ENCODE measurements at places on chromosomes 6 and 20.

- peak; percentile 65 for DNase-seq
Measured at GRCh38 chr6:33276864-33277662, at the start of gene B3GALT4. Gene B3GALT4 (plus strand): TSS chr6:33277123. CDS start chr6:33277420, 297 bp downstream.

GRCh38 chr6:18117136-18117535 is 5.3 kb downstream of the NHLRC1 start:
- no peak for DNase-seq

- no peak for DNase-seq
Measured at GRCh38 chr6:1070085-1070521, 241.8 kb upstream of the FOXQ1 start.

- no peak for DNase-seq
Measured at GRCh38 chr6:659716-660581, 3.0 kb upstream of the HUS1B start.

GRCh38 chr6:36753671-36754405 is 56.2 kb downstream of the RAB44 start:
- DNase-seq: no peak

GRCh38 chr6:34466242-34467185 is 638 bp downstream of the PACSIN1 start:
- DNase-seq: no peak

GRCh38 chr20:45032276-45032675 is 66.0 kb downstream of the STK4 start:
- no peak for DNase-seq

DNA sequence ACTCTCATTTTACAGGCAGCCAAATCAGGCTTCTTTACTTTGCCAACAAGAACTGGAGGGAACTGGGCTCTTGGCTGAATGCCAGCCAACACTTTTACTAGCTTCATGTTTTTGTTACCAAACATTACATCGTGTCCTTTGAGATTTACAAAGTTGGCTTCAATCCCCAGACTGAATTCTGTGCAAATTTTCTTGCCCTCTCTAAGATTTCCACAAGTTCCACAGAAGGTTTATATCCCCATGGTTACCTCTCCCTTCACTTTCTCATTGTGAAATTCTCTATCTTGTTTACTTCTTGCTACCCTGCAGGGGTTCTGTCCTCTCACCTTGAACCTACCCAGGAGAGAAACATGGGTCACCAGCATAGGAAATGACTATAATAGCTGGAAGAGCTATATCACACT is 37.6 kb upstream of the PLCB1 start:
- no peak for DNase-seq

DNA sequence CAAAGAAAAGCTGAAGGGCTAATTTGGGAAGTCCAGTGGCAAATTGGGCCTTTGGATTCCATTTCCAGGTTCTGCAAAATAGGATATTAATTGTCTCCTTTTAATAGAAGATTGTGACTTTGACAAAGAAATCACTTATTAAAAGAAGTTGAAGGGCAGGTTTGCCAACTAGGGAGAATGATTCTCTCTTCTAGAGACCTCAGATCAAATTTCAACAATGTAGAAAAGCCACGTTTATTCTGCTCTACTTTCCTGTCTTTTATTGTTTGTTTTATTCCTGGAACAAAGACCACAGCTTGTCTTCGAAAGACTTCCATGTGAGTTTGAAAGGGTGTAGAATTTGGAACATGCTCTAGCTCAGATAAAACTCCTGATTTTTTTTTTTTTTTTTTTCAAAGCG is 65.5 kb upstream of the PRL start:
- DNase-seq: no peak

DNA sequence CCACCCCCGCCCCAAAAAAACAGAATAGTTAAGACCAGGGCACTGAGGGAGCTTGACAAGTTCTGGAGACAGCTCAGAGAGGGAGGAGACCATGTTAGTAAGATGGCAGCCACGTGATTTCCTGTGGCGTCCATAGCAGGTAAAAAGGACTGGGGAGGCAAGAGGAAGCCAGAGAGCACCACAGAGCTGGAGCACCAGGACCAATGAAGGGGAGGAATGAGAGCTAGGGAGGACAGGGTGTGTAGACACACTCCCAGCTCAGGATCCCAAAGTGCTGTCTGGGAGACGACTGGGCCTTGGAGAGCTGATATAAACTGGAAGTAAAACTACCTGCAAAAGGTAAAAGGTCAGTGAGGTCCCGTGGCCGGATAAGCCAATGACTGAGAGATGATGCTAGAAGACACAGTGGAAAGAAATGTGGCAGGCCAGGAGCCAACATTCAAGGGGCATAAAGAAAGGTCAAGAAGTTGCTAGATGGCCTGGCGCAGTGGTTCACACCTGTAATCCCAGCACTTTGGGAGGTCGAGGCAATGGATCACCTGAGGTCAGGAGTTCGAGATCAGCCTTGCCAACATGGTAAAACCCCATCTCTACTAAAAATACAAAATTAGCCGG is 39.0 kb downstream of the SLC23A2 start:
- no peak for DNase-seq

GRCh38 chr6:144094731-144095133 is 641 bp downstream of the SF3B5 start:
- DNase-seq: no peak

DNA sequence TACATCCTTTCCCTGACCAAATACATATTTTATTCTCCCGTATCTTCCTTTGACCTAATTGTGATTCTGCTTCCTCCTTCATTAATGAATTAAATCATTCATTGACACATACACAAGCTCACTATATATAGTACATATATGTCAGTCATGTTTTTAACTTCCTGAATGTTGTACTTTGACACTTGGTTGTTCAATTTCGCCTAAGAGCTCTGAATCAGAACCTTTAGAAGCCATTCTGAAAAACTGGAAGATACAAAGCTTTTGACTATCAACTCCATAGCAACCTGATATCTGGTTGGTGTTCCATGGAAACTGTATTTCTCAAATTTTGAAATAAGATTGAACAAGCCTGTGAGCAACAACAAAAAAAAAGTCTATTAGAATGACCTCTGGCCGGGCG is 27.3 kb upstream of the HFE start:
- no peak for DNase-seq

DNA sequence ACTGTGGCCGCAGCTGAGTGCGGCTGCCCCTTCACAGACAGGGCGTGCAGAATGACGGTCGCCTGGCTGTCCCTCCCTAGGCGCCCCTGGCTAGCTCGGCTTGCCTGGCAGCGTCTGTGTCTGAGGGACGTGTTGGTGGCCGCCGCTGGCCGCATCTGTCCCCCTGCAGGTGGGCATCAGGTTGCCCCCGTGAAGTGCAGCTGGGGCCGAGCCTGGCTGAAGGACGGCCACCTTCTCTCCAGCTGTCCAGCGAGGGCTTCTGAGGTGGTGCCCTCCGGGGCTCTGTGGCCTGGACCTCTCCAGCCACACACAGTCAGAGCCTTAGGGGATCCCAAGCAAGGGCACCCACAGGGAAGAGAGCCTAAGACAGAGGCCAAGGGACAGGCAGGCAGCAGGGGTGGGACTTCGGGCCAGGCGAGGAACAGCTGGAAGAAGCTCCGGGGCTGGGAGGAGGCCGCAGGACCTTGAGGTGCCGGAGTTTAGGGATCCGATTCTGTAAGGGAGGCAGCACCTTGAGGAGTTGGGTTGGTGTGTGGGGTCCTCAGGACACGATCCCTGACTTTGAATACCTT is 89.0 kb upstream of the EPB41L1 start:
- peak; percentile 19 for DNase-seq

DNA sequence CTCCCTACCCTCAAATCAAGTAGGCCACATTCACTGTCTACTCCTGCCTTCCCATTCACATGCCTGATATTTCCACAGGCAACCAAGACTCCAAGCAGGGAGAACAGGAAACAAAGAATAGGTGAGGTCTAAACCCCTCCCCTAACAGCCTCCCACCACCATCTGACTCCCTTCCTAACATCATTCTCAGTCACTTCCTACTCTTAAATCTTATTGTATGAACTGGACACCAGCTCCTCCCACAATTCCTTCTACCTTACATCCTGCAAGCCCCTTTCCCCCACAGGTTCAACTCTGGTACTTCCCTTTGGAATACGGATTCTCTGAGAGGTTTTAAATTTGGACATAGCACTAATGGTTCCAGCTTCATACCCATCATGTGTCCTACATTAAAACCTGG is 944 bp upstream of the C6orf136 start:
- no peak for DNase-seq

- DNase-seq: no peak
Measured at GRCh38 chr6:113653275-113653674, 203.9 kb upstream of the MARCKS start.

GRCh38 chr20:23782366-23782983 is 31.7 kb upstream of the CST1 start:
- no peak for DNase-seq

- no peak for DNase-seq
Measured at GRCh38 chr6:166494757-166495486, 91.6 kb downstream of the RAMACL start.

- DNase-seq: no peak
Measured at GRCh38 chr6:90315986-90316385, 19.3 kb upstream of the BACH2 start.

GRCh38 chr6:41584205-41584604 is 38.0 kb downstream of the FOXP4 start:
- no peak for DNase-seq

- no peak for DNase-seq
Measured at GRCh38 chr6:122717350-122717749, 62.2 kb upstream of the FABP7 start.

DNA sequence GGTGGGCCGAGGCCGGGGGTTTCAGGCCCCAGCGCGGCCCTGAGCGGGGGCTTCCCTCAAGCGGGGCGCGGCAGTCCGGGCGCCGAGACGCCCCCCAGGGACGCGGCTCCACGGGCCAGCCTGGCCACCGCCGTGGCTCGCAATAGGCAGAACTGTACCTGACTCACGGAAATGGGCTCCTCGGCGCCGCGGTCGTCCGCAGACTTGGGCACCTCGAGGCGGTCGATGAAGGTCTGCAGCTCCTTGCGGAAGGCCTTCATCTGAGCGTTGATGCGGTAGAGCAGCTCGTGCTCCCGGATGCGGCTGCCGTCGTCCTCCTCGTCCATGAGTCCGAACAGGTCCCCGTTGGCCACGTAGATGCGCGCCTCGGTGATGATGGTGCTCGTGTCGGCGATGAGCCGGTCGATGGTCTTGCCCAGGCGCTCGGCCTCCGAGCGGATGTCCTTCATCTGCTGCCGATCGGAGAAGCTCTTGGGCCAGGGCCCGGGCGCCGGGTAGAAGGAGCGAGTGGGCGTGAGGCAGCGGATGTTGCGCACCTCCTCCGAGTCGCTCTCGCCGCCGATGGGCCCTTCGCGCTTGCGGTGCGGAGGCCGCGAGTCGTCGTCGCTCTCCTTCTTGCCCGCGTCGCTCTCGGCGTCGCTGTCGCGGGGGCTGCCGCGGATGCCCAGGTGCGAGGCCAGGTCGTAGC is 16.1 kb upstream of the KIAA0408 start:
- no peak for DNase-seq

DNA sequence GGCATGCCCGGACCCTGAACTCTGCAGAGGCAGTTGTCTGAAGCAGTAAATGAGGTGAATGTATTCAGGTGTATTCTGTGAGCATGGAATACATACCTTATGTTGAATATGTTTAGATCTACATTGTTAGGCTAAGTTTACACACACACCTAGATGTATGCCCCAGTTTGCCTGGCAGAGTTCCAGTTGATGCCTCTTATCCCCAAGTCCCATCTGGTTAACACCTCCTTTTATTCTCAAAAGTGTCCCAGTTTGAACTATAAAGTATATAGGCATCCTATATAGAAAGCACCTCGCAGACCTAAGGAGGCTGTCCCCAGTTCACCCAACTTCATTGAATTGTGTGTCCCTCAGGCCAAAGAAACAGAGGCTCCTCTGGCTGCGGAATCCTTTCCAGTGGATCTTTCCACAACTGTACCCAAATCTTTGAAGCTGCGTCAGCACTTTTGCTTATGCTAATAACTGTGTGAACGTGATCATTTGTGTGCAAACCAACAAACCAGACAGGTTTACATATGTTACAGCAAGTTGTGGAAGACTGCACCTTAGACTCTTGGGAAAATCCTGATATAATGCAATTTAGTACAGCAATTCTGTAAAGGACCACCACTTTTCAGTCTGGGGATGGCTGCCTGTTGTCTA is 4.8 kb upstream of the DHX35 start:
- no peak for DNase-seq

- no peak for DNase-seq
Measured at GRCh38 chr20:47127546-47127945, 229.0 kb downstream of the ZMYND8 start.

DNA sequence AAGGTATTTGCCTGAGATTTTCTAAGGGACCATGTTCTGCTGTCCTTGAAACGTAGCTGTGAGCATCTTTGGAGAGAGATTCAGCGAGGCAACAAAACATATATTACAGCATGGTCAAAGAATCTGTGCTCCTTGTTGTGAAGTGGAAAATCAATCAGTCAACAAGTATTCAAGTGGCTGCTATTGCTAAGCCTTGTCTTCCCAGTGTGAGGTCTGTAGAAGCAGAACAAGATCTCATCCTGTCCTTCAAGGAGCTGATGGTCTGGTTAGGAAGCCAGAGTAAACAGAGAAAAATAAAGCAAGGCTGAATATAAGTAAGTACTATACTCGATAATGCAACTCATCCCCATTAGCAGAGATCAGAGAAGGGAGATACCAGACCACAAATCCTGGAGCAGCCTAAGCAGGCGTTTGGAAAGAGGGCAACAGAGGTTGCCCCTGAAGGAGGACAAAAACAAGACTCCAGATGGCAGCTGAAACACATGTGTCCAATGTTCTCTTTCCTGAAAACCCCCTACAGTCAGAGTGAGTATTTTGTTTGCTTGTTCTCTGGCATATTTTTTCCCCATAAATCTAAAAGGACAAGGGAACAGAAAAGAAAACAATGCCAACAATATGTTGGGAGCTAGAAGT is 392.0 kb downstream of the SYNE1 start:
- DNase-seq: no peak

DNA sequence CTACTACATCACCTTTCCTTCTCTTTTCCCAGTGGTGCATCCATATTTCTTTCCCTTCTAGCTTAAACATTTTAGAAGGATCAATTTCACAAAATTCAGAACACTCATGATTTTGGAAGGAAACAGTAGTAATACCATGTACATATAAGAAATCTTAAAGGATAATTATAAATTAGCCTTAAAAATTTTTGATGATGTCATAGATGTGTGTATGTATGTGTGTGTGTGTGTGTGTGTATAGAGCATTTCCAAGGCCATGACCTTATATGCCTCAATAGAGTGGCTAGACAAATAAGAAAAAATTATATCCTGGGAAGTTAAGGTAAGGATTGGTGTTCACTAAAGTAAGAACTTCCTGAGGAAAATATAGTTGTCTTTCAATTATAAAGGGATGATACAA is 24.1 kb upstream of the HS3ST5 start:
- DNase-seq: no peak

GRCh38 chr6:160950507-160950906 is 41.1 kb upstream of the MAP3K4 start:
- no peak for DNase-seq

GRCh38 chr6:120354452-120355098 is 979.7 kb downstream of the TBC1D32 start:
- DNase-seq: no peak

DNA sequence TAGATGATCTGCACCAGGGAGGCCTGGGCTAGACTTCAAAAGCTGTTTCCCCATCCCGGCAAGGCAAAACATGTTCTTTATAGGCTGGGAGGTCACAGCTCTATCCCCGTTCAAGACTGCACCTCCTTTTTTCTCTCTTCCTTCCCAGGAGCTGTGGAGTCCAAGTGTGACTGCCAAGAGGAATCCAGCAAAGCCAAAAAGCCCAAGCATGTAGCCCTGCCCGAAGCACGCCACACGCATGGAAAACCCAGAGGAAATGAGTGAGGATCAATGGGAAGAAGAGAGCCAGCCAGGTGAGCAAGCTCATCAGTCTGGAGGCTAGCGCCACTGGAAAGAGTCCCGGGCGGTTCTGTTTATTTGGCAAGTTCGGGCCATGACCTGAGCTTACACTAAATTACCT is 240.4 kb downstream of the PRL start:
- no peak for DNase-seq

Data from progenitor cell of endocrine pancreas (in vitro differentiated cells).